ENCODE measurements at places on chromosomes 3 and 15.
A peak's percentile ranks its signal among the peaks of the same experiment; 100 is the strongest.

DNA sequence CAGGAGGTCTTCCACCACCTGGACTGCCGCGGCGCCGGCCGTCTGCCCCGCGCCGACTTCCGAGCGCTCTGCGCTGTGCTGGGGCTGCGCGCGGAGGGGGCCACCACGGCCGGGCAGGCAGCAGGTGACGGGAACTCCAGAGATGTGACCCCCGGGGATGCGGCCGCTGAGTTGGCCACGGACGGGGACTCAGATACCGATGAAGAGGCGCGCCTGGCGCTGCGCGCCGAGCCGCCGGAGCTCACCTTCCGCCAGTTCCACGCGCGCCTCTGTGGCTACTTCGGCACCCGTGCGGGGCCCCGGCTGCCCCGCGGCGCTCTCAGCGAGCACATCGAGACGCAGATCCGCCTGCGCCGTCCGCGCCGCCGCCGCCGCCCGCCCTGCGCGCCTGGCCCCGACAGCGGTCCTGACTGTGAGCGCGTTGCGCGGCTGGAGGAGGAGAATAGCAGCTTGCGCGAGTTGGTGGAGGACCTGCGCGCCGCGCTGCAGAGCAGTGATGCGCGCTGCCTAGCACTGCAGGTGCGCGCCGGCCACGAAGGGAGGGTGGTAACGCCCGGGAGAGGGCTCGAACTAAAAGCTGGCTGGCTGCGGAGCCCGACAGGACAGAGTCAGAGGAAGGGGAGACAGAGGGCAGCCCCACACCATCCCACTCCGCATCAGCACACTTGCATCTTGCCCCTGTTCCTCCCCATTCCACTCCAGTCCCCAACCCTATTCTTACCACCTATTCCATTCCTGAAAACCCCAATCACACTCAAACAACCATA lies 885 bp downstream of the EFCC1 start:
- no peak for DNase-seq

- no peak for DNase-seq
Measured at GRCh38 chr3:101611023-101611422, 37.0 kb downstream of the PCNP start.

DNA sequence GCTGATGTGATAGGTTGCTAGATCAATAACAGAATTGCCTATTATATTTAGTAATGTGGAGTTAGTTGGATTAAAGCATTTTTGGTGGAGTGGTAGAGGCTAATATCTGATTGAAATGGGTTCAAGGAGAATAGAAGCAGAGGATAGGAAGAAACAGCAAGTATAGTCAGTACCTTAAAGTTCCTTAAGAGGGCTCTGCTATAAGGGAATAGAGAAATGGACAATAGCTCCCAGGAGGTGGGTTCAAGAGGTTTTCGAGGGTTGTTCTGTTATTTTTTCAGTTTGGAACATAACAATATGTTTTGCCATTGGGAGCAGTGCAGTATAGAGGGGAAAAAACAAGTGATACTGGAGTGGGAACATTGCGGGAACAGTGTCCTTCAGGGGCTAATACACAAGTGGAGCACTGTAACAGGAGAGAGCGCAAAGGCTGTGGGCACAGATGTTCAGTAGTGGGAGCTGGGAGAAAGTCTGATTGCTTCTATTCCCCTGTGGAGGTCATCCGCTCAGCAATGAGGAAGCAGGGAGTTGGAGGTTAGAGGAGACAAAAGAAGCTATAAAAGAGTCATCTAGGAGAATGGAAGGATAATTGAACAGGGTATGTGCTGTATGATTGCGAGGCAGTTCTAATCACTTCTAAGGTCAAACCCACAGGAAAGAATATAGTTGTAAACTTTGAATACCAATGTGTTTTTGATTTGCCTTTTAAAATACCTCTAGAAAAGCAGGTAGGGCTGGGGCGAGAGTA lies 3.3 kb downstream of the MRPS11 start:
- DNase-seq = no peak

DNA sequence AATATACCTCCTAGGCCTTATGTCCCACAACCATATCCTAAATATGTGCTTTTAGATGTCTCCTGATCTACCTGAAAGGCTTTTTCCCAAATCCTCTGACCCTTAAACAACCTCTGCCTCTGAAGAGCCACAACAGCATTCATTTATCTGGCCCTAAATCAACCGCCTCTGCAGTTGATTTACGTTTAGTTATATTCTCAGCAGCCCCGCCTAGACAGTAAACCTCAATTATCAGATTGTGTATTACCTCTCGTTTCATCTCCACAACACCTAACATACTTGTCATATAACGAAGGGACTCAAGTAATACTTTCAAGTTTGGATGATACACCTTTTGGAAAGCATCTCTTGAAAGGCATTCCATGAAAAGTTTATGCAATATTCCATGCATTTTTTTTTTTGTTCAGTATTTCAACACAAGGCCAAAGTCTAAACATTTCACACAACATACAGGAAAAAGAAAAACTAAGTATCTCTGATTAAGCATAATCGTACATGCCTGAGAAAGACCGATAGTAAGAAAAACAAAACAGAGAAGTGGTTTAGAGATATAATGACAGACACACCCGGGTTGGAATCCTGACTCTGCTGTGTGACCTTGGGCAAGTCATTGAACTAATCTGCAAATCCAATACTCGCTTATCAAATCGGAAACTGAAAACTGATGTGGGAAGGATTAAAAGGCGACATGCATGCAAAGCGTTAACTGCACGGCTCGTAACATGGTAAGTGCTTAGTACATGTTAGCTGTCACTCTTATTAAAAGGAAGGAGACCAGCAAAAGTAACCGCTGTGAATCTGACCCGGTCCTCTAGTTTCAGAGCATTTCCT lies 778 bp downstream of the CRBN start:
- no peak for DNase-seq

GRCh38 chr3:114034787-114035545 lies 21.4 kb downstream of the CCDC191 start:
- DNase-seq = no peak

DNA sequence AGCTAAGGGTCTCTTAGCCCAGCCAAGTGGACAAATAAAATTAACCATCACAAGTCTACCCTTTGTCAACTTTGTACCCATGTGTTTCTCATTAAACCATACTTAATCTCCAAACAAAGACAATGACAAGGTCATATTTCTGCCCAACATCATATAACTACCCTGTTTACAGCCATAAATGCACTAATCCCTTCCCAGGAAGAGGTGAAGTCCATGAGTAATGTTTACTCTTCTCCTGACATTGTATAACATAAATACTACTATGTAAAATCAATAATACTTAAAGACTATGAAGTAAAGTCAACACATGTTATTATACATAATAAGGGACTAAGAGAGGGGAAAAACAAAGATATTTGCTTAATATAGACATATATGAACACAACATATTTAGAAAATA lies 38.5 kb upstream of the FAN1 start:
- no peak for DNase-seq

DNA sequence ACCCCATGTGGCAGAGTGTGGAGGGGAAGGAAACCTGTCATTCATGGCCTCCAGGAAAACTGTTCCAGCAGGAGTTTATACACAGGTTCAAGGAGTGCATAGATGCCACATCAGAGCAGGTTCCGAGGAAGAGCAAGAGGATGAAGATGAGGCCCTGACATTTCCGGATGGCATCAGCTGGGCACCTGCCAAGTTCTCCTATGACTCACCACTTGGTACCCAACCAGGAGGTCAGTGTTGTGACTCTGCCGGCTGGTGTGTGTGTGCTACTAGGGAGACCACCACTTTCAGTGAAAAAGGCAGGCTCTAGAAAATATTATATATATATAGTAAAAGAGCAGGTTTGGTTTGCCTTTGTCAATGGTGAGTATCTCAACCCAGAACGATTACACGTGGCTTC lies 69.3 kb downstream of the NTRK3 start:
- DNase-seq = no peak

GRCh38 chr3:131747466-131747865 lies 244.7 kb upstream of the MRPL3 start:
- no peak for DNase-seq

- no peak for DNase-seq
Measured at GRCh38 chr3:170864525-170865208, 5.3 kb downstream of the RPL22L1 start.

- no peak for DNase-seq
Measured at GRCh38 chr15:72961346-72961745, 90.9 kb upstream of the NEO1 start.

GRCh38 chr3:192816351-192816750 lies 89.0 kb upstream of the FGF12 start:
- DNase-seq = peak; percentile 14

DNA sequence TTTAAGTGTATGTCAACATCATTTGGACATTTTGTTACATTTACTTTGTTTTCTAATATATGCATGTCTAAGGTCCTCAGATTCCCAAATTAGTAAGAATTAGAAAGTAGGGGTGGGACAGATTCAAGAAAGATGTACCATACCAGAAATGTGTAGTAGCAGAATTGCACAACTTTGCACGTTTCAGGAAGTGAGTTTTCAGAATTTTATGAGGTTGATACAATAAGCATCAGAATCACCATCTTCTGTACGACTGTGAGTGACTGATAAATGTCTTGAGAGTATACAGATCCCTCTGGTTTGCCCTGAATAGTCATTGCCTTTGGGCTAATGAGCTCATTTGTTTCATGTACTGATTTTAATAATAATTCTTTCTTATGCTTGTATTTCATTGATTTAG lies 9.3 kb downstream of the ARIH2 start:
- no peak for DNase-seq

- DNase-seq = no peak
Measured at GRCh38 chr3:134817297-134817696, 22.2 kb downstream of the EPHB1 start.

DNA sequence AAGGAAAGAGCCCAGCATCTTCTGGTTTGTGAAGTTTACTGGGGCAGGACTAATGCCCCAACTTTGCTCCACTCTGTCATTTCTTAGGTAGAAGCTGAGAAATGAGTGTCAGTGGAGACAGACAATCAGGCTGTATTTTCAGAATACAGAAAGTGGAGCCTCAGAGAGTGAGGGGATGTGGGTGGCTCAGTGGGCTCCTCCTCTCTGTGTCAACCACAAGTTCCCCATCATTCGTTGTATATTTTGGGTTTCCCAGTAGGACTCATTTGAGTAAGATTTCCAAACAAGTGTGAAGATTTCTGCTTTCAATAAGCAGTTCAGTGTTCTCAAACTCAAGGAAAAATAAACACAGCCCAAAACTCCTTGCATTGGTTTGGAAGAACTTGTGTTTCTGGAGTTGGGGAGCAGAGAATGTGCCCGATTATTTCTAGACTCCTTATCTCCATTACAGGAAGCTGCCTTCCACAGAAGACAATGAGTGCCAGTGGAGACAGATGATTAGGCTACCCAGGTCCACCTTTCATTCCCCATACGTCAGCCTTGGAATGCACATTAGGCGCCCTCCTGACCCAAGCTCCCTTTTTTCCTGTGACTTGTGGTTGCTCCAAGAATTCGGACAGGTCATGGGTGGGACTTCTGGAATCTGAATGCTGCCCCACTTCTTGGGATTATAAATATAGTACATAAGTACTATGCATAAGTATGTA lies 792.1 kb upstream of the LMCD1 start:
- DNase-seq = no peak

DNA sequence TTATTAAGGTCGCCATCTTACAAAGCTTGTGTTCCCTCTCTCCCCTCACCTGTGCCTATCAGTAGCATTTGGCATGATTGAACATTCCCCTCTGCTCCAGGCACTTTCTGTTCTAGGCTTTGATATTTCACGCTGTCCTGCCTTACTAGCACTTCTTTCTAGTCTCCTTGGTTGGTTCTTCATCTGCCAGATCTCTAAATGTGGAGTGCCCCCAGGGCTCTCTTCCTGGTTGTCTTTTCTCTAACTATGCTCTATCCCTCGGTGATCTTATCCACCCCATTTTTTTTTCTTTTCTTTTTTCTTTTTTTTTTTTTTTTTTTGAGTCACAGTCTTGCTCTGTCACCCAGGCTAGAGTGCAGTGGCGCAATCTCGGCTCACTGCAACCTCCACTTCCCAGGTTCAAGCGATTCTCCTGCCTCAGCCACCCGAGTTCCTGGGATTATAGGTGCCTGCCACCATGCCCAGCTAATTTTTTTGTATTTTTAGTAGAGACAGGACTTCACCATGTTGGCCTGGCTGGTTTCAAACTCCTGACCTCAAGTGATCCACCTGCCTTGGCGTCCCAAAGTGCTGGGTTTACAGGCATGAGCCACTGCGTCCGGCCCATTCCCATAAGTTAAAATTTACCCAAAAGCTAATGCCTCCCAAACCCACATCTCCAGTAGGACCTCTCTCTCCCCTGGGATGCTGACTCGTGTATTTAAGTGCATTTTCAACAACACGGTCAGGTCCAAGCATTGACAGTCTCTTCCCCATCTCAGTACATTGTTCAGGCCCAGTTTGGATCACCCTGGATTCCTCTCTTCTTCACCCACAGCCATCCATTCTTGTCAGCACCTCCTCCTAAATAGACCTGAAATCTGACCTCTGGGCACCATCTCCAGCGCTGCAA lies 5.2 kb downstream of the NUSAP1 start:
- no peak for DNase-seq
